NAMALWA (cell line): ENCODE measurements at places on chromosomes 2 and 18.

DNA sequence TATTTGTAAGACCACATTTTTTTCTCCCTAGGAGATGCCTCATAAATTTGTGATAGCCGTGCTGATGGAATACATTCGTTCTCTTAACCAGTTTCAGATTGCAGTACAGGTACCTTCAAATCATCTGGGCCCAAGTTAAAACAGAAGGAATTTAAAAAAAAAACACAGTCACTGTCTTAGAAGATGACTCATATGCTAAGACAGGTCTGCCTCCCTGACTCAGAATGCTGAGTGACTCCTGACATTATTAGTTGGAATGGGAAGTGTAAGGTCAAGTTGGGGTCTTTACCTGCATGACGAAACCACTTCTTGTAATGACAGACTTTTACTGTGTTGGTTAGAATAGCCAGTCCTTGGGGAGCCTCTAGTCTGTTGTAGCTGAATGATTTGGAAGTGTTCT, 26.3 kb downstream of the RMC1 start:
- DNase-seq, result no peak

- DNase-seq, result no peak
Observed at GRCh38 chr2:171747371-171747770, 60.1 kb downstream of the DYNC1I2 start.

DNA sequence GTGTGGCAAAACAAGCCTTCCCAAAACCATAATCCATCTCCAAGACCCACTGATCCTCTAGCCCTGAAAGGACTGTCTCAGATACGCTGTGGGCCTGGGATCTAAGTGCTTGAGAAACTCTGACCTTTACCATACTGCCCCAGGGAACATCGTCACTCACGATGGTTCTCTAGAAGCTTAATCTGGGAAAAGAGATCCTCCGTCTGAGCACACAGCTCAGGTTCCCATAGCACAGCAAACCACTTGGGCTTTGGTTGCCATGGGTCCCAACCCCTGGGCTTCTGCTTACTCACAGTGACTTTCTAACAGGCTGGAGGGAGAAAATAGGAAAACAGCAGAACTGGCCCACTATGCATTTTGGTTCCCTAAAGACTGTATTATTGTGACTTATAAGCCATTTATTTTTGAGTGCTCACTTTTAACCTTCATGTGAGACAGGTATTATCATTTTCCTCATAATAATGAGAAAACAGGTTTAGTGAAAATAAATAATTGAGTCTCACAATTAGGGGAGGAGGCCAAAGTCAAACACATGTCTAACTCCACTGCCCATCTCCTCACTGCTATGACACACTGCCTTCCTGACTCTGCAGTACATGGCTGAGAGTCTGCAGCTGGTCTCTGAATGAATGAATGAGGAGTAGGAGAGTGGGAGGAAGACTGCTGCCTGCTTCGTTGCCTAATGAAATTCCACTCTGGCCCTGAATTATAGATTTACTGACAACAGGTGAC, 46.7 kb downstream of the REEP1 start:
- no peak for DNase-seq

DNA sequence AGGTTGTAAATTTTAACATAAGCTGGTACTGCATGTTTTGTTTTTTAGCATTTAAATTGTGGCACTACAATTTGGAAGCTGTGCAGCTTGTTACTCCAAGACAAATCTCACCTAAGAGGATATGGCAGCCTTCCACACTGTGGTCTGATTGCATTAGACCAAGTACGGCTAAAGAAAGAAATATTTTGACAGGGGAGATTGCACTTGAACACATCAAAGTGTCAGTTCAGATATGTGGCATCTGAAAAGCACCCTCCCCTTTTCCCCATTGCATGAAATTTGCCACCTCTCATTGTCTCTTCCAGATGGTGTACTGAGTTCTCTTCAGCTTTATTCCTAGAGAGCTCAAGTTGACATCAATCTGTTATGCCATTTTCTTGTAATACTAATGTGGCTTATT, 295.9 kb downstream of the ERBB4 start:
- no peak for DNase-seq

- no peak for DNase-seq
Observed at GRCh38 chr18:70160073-70160678, 45.3 kb downstream of the RTTN start.

GRCh38 chr2:200026332-200027230, 71.2 kb downstream of the MAIP1 start:
- DNase-seq, result no peak

- no peak for DNase-seq
Observed at GRCh38 chr2:734496-734895, 57.3 kb upstream of the TMEM18 start.

DNA sequence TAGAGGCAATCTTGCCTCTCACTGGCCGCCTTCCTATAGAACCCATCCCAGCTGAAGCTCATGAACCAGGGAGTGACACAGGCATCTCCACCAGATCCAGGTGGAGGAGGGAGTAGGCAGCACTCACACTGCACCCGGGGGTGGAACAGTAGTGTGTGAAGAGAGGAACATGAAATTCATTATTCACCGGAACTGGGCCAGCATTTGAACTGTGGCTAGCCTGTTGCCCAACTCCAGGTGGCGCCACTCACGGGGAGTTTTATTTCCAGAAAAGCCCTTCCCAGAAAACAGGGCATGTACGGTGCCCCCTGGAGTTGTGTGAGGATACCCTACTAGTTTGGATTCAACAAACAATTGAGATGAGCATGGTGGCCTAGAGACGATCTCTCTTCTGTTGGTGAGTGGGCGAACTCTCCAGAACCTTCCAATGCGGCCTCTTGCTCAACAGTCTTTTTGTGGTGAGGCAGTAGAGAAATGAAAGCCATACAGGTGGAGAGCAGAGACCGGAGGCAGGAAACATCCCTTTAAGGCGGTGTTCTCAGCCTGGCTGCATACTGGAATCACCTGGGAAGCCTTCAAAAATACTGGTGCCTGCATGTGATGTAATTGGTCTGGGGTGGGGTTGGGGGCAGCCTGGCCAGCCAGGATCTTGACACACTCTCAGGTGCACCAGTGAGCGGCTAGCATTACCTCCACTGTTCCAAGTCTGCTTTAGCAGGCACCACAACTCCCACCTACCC, 73.5 kb upstream of the NEDD4L start:
- DNase-seq, result peak; percentile 28

- no peak for DNase-seq
Observed at GRCh38 chr18:60044290-60045006, 144.7 kb downstream of the PMAIP1 start.

DNA sequence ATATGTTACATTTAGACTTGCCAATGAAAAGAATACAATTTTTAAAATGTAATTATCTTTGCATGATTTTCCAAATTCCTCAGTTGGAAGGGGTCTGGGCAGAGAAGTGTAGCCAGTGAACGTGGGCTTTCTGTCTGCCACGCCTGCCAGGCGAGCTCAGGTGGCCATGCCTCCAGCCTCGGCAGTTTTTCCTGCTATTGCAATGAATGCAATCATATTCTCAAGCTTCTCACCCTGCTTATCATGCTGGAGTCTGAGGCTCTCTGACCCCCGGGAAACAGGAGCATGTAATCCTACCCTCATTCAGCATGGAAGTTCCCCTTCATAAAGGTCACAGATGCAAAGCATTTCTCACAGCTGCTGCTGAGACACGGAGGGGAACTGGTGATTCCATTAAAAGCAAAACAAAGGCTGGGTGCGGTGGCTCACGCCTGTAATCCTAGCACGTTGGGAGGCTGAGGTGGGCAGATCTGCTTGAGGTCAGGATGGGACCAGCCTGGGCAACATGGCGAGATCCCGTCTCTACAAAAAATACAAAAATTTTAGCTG, 154.8 kb downstream of the MBP start:
- DNase-seq, result no peak

DNA sequence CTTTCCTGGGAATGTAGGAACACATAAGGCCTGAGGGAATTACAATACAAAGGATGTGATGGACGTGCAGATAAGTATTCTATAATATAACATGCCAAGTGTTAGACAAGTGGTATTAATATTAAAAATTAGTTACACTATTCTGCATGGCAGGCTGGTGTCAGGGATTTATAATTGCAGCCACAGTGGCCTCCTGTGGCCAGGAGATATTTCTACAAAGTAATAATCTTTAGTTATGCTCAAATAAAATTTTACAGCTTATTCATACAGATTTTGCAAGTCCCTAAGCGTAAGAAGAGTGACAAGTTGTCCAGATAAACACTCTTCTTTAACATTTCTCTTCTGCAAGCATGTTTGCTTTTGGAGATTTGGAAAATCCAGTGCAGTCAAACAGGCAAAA, 90.4 kb upstream of the CBLN2 start:
- peak; percentile 7 for DNase-seq

GRCh38 chr2:186189816-186190215, 296.2 kb upstream of the ZC3H15 start:
- DNase-seq, result no peak

DNA sequence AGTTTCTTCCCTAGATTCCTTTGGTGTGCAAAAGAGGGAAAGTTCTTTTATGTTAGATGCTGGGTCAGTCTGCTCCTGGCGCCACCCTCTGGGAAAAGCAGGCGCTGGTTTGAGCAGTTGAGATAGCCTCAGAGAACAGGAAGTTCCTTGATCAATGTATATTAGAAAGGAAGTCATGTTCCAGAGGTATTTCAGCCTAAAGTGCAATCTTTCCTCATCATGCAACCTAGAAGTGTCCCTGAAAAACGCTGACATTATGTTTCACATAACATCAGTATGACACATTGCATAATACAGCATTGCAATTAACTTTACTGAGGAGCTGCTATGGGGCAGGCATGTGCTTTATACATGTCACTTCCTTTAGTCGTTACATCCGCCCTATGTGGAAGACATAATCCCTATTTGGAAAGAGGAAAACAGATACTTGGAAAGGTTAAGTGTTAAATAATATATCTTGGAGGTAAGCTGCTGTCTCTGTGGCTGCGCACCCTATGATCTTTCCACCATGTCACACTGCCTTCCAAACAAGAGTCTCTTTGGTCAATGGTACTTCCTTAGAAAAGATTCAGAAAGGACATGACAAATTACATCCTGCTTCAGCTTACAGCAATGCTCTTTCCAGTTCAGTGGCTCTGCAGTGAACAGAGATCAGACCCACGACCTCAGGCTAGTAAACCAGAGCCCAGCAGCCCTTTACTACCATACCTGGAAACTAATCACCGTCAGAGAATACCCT, 369.7 kb downstream of the RAD51AP2 start:
- DNase-seq, result peak; percentile 41

- no peak for DNase-seq
Observed at GRCh38 chr2:177733-178132, 86.1 kb downstream of the SH3YL1 start.

DNA sequence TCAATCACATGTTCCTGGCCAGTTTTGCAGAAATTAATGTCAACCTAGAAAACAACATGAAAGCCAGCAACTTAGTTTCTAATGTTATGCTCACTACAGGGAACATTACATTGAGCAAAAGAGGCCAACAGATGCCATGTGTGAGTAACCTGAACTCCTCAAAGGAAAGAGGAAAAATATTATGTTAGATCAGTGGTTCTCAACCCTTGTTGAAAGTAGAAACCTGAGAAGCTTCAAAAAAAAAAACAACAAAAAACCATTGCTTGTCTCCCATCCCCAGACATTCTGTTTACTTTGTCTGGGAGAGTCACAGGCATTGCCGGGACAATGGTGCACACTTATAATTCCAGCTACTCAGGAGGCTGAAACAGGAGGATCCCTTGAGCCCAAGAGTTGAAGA, 57.7 kb downstream of the METTL4 start:
- no peak for DNase-seq

DNA sequence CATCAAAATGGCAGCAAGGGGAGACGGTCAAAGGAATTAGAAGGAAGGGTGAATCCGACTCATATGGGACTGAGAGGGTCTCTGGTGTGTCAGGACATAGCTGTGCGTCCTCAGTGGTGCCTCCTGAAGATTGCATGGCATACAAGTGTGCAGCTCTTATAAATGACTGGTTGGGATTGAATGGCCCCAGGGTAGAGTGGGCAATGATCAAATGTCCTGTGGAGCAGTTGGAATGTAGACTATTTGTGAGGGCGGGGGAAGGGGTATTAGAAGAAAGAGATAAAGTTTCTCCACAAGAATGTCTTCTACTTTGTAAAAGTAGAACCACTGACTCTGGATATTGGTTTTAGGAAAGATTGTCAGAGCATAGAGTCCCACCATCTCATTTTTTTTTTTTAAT, 24.6 kb downstream of the CTLA4 start:
- DNase-seq, result no peak

DNA sequence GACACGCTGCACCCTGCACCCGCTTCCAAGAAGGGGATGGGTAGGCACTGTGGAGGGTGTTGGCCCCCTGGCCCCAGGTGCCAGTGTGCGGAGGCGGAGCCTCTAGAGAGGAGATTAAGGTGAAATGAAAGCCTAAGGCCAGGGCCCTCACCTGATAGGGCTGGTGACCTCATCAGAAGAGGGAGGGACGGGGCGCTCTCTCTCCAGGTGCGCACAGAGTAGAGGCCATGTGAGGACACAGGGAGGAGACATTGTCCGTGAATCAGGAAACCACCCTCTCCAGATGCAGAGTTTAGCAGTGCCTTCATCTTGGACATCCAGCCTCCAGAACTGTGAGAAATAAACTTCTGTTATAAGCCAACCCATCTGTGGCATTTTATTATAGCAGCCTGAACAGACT, 62.3 kb downstream of the PSMG2 start:
- no peak for DNase-seq

GRCh38 chr2:203631068-203631757, 75.2 kb upstream of the CD28 start:
- no peak for DNase-seq

DNA sequence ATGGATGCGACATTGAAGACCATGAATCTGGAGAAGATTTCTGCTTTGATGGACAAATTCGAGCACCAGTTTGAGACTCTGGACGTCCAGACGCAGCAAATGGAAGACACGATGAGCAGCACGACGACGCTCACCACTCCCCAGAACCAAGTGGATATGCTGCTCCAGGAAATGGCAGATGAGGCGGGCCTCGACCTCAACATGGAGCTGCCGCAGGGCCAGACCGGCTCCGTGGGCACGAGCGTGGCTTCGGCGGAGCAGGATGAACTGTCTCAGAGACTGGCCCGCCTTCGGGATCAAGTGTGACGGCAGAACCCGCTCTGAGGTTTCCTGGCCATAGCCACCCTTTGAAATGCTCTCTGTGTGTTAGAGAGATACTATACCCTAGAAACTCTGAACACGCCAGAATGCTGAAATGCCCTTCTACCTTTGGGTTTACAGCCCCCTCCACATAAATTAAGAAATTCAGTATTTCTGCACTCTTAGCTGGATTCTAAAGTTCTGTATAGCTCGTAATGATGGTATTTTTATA, 659 bp downstream of the CHMP1B start:
- peak; percentile 51 for DNase-seq

DNA sequence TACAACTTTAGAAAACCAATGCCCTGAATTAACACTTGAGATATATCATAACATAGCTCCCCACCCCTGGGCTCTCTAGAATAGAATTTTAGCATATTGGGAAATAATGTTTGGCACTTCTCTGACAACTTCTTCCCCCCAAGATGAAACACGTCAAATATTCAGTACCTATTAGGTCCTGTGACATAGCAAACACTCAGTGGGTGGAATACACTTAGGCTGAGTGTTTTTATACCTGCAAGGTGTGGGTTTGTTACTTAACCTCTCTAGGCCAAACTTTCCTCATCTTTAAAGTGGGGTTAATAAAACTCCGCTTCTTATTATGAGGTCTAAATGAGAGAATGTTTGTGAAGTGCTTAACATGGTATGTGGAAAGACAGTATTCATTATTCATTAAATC, 56.1 kb downstream of the LAMA3 start:
- no peak for DNase-seq
